NCI-H2171 (cell line): ENCODE measurements at places on chromosomes 7 and 10.

DNA sequence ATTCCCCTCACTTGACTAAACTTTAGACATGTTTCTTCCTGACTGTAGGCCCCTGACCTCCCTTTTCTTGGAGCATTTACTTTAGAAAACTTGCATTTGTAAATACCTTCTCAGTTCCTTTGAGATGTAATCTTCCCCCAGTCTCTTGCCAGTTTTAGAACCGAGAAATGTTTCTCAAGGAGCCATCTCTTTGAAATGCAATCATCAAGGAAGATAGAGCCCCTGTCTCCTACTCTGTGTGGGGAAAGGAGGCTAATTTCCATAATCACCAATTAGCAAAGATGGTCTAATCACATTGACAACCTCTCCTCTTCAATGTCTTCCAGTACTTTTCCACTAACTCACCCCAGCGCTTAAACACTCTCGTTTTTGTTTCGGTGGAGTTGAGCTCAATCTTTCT is 70.0 kb upstream of the SMIM30 start:
- no peak for DNase-seq

DNA sequence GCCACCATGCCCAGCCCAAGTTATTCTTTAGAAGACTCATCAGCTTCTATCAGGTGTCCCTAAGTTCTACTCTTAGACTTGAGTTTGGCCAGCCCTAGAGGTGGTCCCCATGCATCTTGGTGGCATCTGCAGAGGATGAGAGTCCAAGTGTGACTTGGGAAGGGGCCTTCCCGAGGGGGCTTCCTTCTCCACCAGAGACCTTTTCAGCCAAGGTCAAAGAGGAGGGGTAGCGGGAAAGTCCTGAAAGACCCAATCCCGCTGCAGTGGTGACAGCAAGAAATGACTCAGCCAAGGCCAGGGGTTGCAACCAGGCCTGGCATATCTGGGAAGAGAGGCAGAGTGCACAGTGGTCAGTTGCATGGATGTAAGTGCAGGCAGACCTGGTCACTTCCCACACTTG is 61.7 kb upstream of the MGMT start:
- DNase-seq: no peak

DNA sequence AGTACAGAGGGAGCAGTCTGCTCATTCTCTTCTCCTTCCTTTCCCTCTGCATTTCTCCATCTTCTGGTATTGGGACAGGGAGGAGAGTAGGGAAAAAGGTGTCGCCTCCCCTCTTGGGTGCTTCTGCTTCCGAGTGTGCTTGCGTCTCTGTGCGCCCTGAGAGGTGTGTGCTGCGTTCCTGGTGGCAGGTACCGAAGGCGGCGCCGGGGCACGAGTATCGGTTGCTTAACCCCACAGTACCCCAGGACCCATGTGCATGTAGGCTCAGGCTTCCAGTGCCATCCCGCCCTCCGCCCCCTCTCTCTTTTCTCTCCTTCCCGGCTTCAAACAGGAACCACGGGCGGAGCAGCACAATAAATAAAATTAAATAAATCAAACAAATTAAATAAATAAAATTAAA is 169.3 kb upstream of the GLI3 start:
- no peak for DNase-seq

GRCh38 chr10:31614611-31615010 is 295.6 kb downstream of the ZEB1 start:
- no peak for DNase-seq

DNA sequence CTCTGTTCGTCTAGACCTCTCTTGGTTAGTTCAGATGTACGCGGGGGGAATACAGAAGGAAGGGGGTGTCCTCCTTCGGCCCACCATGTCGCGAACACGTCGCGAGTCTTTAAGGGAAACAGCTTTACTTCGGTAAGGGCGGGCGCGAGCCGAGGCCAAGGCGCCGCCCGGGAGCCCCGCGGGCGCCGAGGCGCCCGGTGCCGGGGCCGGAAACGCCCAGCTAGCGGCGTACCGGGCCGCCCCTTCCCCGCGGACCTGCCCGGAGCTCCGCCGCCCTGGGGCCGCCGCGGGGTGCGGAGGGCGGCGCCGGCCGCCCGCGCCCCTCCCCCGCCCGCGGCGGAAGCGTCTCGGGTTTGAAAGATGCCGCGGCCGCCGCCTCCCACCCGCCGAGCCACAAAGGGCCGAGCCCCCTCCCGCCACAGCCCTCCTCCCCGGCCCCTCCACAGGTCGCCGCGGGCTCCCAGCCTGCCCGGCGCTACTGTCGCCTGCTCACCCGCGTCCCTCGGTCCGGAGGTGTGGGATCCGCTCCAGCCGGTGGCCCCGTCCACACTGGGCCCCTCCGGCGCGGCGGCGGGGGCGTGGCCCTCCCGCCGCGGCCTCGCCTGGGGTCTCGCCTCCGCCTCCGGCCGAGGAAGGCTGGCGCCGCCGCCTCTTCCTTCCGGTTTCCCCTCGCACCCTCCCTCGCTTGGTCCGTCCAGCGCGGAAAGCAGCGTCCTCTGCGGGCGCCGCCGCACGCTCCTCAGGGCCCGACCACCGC is at the start of gene KBTBD2:
KBTBD2 (minus strand) TSS at position 718 of the 757 bp plus-strand sequence. CDS start 12,156 bp downstream, outside the sequence.
- DNase-seq: peak; percentile 84
